GM12891 (cell line): ENCODE measurements at places on chromosomes 1 and 21.

- DNase-seq: no peak
Measured at GRCh38 chr1:169576241-169576934, 9.9 kb downstream of the F5 start.

- DNase-seq: no peak
Measured at GRCh38 chr1:72568113-72568512, 285.8 kb upstream of the NEGR1 start.

- DNase-seq: no peak
Measured at GRCh38 chr1:177854951-177855350, 114.9 kb downstream of the SEC16B start.

- no peak for DNase-seq
Measured at GRCh38 chr1:168121401-168122011, 15.2 kb downstream of the GPR161 start.

- no peak for DNase-seq
Measured at GRCh38 chr1:210262167-210262896, 29.7 kb downstream of the SERTAD4 start.

- no peak for DNase-seq
Measured at GRCh38 chr1:16968372-16968771, 12.0 kb downstream of the MFAP2 start.

- DNase-seq: no peak
Measured at GRCh38 chr1:229155472-229155871, 115.4 kb upstream of the RAB4A start.

GRCh38 chr1:90262791-90263190 is 267.9 kb downstream of the ZNF326 start:
- DNase-seq: no peak

DNA sequence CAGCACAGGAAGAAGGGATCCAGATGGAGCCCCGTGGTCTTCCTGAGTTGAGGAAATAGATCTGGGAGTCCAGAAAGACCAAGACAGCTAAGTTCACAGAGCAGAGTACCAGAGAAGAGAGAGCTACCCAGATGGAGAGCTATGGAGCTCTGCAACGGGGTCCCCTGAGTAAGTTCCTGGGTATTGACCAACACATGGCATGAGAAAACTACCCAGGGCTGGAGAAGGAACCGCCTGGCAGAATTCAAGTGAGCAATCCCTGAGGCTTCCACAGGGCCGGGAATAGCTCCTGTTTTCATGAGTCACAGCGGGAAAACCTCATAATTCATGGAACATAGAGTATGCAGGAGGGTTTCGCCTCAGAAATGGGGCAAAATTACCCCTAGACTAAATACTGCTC is 19.7 kb downstream of the STPG1 start:
- no peak for DNase-seq

DNA sequence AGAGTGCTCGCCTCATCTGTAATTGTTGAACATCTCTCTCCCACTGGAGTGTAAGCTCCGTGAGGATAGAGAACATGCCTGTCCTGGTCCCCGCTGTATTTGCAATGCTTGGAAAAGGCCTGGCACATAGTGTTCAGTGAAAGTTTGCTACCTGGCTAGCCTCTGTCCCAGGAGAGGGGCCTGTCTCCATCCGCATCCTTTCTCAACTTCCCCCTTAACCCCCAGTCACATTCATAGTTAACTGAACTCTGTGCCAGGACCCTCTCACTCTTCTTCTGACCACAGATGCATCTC is 15.2 kb downstream of the SPOCD1 start:
- DNase-seq: no peak

- no peak for DNase-seq
Measured at GRCh38 chr21:46299167-46299566, 13.0 kb downstream of the YBEY start.
